ENCODE measurements at places on chromosomes 2 and 18. TPM values are rescaled to one million over a fixed set of nuclear protein-coding genes. Genes with fewer than 3 reads are reported as not detected.

Gene SALL3
- not detected for total RNA-seq

Gene CNTNAP5
- total RNA-seq: not detected

Gene DSC1
- not detected for total RNA-seq

Gene TMEM182
- total RNA-seq: 4.4 TPM

Gene ADD2
- 28.6 TPM for total RNA-seq

Gene TTC39C
- total RNA-seq: 21.6 TPM

Gene PLCD4
- 0.37 TPM for total RNA-seq

Gene HMSD
- total RNA-seq: 0.62 TPM

Gene LOXHD1
- not detected for total RNA-seq

Gene LCT
- 0.05 TPM for total RNA-seq

Gene EVA1A
- total RNA-seq: 8.2 TPM

Gene SLC38A11
- total RNA-seq: 0.03 TPM

Gene TRAF3IP1
- total RNA-seq: 11.4 TPM

Gene CDH19
- total RNA-seq: 0.38 TPM

Gene HOXD12
- total RNA-seq: not detected

Measured in A549 treated with Hydrocortisone at 1 μM for 4 hours (cell line).